Prostate gland (tissue), 2 donors: ENCODE measurements at places on chromosomes 6 and 20. TPM values are rescaled to one million over a fixed set of nuclear protein-coding genes. Genes with fewer than 3 reads are reported as not detected.

VSTM2L gene
- 31.3 TPM for total RNA-seq

DNA sequence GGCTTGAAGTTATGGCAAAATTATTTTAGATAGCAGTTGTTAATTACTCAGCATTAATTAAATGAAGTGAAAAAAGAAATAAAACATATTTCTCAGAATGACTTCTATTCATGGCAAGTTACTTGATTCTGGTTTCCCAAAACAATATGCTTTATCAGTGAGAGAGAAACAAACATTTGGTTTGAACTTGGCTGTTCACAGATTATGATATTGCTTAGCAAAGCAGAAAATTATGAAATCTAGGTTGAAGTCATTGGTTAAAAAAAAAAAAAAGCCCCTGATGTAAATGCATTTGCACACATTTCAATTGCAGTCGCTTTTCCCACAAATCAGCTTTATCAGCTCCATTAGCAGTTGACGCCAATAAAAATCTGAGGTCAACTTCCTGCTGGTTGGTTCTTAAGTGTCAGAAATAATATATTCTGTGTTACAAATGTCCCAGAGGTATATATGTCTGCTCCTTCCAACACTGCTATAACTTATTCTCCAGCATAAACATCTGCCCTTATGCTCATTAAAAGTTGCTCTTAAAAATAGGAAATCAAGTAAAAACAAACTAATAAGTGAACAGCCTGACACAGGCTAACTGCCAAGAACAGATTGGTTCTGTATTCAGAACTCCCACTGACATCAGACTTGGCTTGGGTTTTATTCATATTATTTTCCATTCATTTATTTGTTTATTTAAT, 275.4 kb downstream of the PHF3 start:
- no peak overlapping the region for H3K27ac ChIP-seq
- H3K4me3 ChIP-seq = no peak overlapping the region
- no peaks in the 10 kb centered on the region for H3K4me1 ChIP-seq
- H3K27me3 ChIP-seq = no peaks in the 10 kb centered on the region

DEFB132 gene
- total RNA-seq = 3.3 TPM

- no peaks in the 10 kb centered on the region for H3K4me1 ChIP-seq
- no peaks in the 10 kb centered on the region for H3K27me3 ChIP-seq
- H3K4me3 ChIP-seq = no peak overlapping the region
- no peaks in the 10 kb centered on the region for H3K36me3 ChIP-seq
- no peak for DNase-seq
Observed at GRCh38 chr6:114521926-114522325, 179.1 kb upstream of the HS3ST5 start.

DNA sequence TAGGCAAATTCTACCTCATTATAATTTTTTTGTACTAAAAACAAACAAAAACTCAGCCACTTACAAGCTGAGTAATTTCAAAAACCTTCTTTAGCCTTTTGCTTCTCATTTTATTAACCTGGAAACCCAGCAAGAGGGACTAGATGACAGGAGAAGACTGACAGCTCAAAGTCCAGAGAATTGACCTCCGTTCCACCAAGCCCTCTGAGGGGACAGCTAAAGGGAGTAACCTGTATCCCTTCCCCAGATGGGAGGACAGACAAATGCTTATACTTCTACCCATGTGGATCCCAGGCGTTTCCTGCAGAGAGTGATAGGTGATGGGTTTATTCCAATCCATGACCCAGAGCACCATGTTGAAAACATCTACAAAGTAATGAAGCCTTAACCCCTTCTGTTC, 18.5 kb upstream of the MTRES1 start:
- no peaks in the 10 kb centered on the region for H3K4me1 ChIP-seq
- no peaks in the 10 kb centered on the region for H3K36me3 ChIP-seq
- H3K27me3 ChIP-seq = no peaks in the 10 kb centered on the region
- no peak overlapping the region for H3K4me3 ChIP-seq
- no peak overlapping the region for H3K27ac ChIP-seq
- DNase-seq = no peak

DNA sequence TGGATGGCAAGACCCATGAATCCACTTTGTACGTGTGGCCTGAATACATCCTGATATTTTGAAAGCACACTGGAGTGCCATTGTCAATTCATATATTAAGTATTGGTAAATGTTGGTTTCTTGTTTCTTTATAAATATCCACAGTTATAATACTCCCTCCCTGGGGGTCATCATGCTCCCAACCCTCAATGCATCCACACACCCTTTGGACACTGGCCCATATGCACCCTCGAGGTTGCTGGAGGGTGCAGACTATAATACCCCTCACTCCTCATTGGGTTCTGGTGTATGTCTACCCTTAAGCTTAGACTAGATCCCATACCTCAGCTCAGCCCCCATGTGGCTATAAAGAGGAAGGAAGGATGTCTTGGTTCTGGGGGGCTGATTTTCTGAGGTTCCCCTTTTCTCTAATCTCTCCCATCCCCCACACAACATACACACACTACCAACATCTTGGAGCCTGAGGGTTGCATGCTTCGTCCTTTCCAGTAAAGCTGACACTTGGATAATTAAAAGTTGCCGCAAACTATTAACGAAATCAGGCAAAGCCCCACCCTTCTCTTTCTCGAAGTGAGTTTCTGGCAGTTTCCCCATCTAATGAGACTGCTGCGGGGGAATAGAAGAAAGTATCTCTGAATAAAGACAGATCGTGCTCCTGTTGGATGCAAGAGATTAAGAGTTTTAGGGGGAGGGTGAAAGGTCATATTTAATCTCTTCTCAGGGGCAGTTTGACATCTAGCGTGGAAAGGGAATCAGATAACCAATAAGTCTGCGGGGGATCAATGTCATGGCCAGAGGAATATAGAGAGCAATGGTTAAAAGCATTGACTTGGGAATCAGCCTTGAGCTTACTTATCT, 7.4 kb downstream of the PIM1 start:
- no peak overlapping the region for H3K4me3 ChIP-seq
- H3K27me3 ChIP-seq = no peaks in the 10 kb centered on the region

GRCh38 chr6:118473266-118473665, 74.8 kb upstream of the PLN start:
- no peak overlapping the region for H3K4me3 ChIP-seq
- no peaks in the 10 kb centered on the region for H3K36me3 ChIP-seq
- H3K4me1 ChIP-seq = no peaks in the 10 kb centered on the region
- H3K27me3 ChIP-seq = no peaks in the 10 kb centered on the region
- H3K27ac ChIP-seq = no peak overlapping the region
- DNase-seq = no peak

C20orf202 gene
- total RNA-seq = not detected

- no peaks in the 10 kb centered on the region for H3K27me3 ChIP-seq
- H3K27ac ChIP-seq = no peak overlapping the region
- no peak overlapping the region for H3K4me3 ChIP-seq
- H3K4me1 ChIP-seq = no peaks in the 10 kb centered on the region
- no peak for DNase-seq
- no peaks in the 10 kb centered on the region for H3K36me3 ChIP-seq
Observed at GRCh38 chr20:717832-718231, 42.2 kb upstream of the SCRT2 start.

CRISP1 gene
- not detected for total RNA-seq

HMGCLL1 gene
- total RNA-seq = 5.7 TPM

- no peak overlapping the region for H3K27ac ChIP-seq
- no peaks in the 10 kb centered on the region for H3K4me1 ChIP-seq
- no peak for DNase-seq
- no peak overlapping the region for H3K4me3 ChIP-seq
- no peaks in the 10 kb centered on the region for H3K36me3 ChIP-seq
- H3K27me3 ChIP-seq = no peaks in the 10 kb centered on the region
Observed at GRCh38 chr6:32267035-32267434, 43.2 kb upstream of the NOTCH4 start.

CDC25B gene
- total RNA-seq = 8.7 TPM

GRCh38 chr6:148827416-148828045, 80.7 kb downstream of the UST start:
- no peak overlapping the region for H3K4me3 ChIP-seq
- no peak overlapping the region for H3K27ac ChIP-seq
- no peaks in the 10 kb centered on the region for H3K36me3 ChIP-seq
- no peak for DNase-seq
- no peaks in the 10 kb centered on the region for H3K4me1 ChIP-seq
- H3K27me3 ChIP-seq = no peaks in the 10 kb centered on the region

SCUBE3 gene
- 3.4 TPM for total RNA-seq
